ENCODE measurements at places on chromosomes 4 and X.

DNA sequence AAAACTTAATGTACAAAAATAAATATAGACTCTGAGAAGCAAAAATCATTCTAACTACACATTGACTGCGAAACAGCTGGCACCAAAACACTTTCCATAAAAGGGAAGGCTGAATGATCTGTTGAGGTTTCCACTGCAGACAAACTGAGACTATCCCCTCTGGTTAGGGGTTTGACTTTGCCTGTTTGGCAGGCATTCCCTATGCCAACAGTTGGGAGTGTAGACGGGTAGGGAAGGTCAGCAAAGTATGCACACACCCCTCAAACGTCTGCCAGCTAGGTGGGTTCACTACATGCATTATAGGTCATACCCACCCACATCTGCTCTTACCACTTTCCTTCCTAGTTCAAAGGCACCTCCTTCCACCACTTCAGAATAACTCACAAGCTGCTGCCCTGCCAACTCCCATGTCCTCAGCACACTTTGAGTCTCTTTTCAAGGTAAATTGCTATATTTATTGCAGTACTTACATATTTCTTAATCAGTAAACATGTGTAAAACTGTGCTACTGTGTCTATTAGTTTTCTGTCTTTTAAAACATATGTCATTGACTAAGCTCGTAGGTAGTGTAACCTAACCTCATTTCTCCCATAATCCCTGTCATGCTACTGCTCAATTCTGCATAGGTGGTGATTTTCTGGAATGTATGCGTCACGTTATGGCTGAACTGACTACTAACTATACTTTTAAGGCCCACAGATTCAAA lies 12.4 kb downstream of the CTSO start:
- no peak for DNase-seq

DNA sequence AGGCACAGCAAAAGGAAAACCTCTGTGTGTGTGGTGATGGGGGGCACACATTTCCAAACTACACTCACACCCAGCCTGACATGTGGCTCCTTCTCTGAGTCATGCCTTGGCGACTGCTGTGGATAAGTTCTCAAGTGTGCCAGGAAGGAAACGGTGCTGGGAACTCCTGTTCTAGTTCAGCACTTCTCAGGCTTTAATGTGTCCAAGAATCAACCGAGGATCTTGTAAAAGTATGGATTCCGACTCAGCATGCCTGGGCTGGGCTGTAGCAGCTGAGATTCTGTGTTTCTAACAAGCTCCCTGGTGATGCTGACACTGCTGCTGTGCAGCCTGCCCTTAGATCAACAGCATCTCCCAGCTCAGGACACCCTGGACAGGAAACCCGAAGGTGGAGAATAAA lies 20.2 kb downstream of the CLNK start:
- no peak for DNase-seq

DNA sequence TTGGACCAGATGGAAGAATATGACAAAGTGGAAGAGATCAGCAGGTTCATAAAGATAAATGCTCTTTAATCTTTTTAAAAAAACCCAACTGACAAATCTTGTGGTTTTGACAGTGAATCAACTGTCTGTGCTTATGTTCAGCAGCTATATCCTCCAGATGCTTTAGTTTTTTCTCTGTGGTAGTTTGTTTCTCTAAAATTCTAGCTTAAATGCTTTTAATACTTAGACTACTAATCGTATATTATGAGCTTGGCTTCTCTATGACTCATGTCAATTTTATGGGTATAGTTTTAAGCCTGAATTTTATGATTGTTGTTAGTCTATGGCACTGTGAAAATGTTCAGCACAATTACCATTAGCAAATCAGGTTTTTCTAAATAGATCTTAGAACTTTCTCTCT lies 12.9 kb downstream of the HHIP start:
- DNase-seq, result no peak

GRCh38 chr4:144580430-144580829 lies 65.5 kb upstream of the HHIP start:
- DNase-seq, result no peak

GRCh38 chr4:74555231-74555630 lies 110.3 kb downstream of the AREG start:
- no peak for DNase-seq

DNA sequence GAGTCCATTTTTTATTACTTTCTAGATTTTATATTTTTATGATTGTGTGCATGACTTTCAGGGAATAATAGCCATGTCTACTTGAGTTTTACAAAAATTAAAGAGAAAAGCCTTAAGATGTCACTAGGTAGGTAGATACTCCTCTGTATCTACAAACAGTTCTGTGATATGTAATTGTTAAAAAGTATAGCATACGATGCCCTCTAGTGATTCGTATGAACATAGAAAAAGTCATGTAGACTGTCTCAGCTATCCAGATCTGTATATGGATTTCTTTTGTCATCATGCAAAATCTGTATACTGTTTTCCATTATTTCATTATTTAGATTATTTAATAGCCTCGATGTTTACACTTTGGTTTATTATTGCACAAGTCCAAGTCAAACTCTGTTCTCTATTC lies 856.6 kb downstream of the CENPC start:
- no peak for DNase-seq

DNA sequence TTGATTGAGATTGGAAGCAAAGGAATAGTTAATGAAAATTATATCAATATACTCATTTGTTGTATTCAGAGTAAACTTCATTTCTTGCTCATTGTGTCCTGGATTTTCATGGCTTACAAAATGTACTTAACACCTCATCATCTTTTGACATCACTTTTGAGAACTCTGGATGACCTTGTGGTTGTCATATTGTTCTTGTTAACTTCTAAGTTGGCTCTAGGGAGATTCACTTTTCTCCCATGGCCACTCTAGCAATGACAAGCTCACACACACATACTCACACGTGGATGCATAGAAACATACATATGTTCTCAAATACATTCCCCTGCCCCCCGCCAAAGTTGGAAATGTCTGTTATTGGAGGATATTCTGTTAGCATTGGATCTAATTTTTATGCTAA lies 15.3 kb downstream of the PHEX start:
- no peak for DNase-seq

DNA sequence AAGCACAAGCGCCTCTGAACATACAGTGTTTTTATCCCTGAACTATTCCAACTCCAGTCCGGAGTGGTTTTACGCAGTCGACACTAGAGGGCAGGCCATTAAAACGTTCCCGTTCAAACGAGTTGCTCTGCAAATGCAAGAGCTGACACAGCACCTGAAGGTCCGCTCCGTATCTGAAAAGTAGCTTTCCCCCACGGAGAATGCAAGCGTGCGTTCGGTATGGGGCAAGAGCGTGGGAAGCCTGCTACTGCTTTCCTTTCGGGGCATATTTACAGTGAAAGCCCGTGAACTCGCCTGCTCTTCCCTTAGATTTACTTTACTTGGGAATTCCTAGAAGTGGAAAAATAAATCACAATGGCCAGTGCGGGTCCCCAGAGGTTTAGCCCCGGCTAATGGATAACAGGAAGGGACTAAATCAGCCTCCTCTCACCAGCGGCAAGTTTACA lies 190.8 kb downstream of the TSPAN5 start:
- peak; percentile 65 for DNase-seq

- no peak for DNase-seq
Observed at GRCh38 chr4:86326400-86326799, 33.5 kb downstream of the MAPK10 start.

GRCh38 chr4:76373919-76374552 lies 46.9 kb downstream of the CCDC158 start:
- no peak for DNase-seq

- DNase-seq, result no peak
Observed at GRCh38 chr4:151753056-151753455, 7.8 kb downstream of the GATB start.

- DNase-seq, result no peak
Observed at GRCh38 chr4:126241634-126242033, 926.9 kb downstream of the FAT4 start.

- DNase-seq, result no peak
Observed at GRCh38 chr4:16807355-16807754, 91.1 kb downstream of the LDB2 start.

DNA sequence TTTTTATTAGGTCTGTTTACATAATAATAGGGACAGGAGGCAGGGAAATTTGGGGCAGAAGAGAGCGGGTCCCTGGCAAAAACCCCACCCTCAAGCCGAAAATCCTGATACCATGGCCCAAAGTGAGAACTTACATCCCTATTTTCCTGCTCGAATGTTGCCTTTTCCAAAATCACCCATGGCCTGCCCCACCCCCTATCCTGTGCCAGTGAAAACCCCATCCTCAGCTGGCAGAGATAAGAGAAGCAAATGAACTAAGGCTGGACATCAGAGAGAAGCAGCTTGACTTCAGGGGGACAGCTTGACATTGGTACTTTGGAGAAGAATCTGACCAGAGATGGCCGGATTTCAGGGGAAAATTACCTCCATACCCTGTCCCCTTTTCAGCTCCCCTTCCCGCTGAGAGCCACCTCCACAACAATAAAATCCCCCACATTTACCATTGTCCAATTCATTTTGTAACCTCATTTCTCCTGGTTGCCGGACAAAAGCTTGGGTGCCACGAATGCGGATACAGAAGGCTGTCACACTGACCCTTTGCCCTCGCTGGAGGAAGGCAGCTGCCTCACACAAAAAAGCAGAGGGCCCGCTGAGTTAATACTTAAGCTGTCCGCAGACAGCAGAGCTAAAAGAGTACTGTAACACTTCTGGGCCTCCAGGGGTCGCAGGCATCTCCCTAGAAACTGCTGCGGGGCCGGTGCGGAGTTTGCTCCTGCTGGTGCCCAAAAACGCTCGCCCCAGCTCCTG lies 196.2 kb downstream of the SNCA start:
- DNase-seq, result no peak

- DNase-seq, result no peak
Observed at GRCh38 chr4:21507439-21507838, 441.1 kb downstream of the KCNIP4 start.

- no peak for DNase-seq
Observed at GRCh38 chr4:8152865-8153257, 5.8 kb downstream of the ABLIM2 start.
